Stimulated activated CD8-positive, alpha-beta memory T cell treated with anti-CD3 and anti-CD28 coated beads, Interleukin-4, amount 100 ng/mL, for 1 hour (primary cell): ENCODE measurements at places on chromosomes 2 and 18.
A peak's percentile ranks its signal among the peaks of the same experiment; 100 is the strongest.

GRCh38 chr2:206415618-206416243, 27.6 kb upstream of the ADAM23 start:
- DNase-seq = no peak

DNA sequence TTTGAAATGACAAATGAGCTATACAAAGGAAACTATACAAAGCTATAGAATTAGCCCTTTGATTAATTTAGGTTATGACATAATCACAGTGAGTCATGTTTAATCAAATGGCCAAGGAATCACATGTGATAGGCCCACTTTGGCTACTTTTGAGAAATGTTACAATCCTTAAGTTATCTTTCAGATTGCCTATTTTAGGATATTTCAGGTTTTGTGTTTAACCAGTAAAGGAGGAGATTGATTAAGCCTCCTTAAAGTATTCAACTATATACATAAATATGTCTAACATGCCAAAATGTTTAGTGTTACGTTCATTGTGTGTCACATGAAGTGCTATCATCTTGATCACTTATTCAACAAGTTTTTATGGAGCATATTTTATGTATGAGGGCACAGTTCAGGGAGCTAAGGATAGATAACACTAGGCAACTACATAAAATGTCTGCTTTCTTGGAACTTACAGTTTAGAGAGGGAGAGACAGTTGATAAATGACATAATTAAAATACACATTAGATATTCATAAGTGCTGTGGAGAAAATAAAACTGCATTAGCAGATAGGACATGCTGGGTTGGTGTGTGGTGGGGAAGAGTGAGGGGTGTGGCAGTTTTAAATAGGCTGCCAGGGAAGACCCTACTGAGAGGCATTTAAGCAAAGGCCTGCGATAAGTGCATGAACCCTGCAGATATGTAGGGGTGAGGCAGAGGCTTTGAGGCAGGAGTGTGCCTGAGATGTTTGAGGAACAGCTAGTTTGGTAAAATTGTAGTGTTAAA, 77.2 kb downstream of the LTBP1 start:
- DNase-seq = no peak

GRCh38 chr2:212154477-212154878, 384.1 kb downstream of the ERBB4 start:
- no peak for DNase-seq

GRCh38 chr2:205011031-205011430, 465.8 kb downstream of the PARD3B start:
- DNase-seq = no peak

GRCh38 chr2:42092084-42092996, 44.5 kb downstream of the PKDCC start:
- no peak for DNase-seq

DNA sequence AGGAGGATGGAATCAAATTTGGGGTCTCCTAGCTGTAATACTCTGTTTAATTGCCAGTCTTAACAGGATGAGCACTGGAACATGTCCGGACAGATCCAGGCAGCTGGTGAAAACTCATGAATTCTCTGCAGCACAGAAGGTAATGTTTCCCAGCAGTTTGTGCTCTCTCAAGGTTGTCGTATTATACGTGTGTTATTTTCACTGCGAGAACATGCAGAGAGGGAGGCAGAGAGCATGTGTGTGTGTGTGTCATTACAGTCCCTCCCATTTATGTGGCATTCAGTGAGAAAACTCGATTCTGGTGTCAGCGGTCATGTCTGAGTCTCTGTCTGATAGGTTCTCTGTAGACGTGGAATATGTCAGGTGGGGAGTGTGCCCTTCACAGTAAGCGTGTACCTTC, 150.2 kb upstream of the POU3F3 start:
- DNase-seq = no peak

DNA sequence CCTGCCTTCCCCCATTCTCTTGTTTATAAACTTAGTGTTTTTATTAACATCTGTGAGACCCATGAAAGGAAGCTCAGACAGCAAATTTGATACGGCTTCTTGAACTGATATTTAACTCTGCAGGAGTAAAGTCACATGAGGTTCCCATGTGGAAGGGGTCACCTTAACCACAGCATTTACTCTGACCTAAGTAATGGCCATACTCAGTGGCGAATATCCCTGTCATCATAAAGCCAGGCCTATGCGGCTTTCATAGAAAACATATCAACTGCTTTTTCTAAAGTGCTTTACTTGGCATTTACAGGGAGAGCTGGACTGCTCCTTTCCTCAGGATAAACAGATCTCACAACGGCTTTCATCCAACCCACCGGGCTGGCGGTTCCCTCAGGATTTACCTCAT, 9.0 kb downstream of the REG1A start:
- no peak for DNase-seq

DNA sequence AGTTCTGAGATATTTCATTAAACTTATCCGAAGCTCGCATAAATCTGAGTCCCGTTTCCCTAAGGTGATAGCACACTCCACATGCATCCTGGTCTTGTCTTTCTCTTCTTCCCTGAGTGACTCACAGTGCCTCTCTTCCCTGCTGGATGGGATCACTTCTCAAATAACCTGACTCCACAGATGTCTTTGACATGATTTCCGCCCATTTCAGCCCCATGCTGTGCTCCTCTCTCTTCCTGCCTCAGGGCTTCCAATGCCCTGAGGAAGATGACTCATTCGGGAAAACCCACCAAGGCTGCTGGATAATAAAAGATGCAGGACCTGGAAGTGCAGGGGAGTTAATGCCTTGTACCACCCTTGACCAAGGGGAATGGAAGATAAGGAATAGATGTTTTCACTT, 441.7 kb upstream of the SOX11 start:
- no peak for DNase-seq

DNA sequence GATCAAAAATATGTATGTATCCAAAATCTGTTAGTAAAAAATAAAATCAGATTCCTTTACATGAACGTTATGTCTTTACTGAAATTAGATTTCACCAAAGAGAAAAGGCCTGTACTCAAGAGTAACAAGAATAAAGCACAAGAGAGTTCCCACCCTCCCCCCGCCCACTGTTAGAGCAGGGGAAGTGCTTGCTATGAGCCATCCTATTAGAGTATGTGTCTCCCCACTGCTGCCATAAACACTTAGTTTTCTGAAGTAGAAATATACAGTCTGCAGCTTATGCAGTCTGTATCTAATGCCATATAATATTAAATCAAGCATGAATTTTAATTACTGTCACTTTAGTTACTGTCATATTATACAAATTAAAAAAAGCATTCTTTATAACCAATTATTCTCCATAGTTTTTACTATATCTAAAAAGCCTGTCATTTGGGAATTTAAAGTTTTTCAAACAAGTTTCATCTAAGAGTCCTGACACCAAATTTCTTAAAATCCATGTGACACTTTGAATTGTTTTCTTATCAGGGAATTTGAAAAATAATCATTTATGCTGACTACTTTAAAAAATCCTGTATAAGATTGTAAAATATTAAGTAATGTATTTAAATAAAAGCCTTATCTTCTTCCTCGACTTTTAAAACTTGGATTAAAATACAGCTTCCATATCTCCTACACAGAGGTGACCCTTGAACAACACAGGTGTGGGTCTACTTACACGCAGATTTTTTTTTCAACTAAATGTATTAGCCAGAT, 51.8 kb upstream of the GPR75 start:
- no peak for DNase-seq

DNA sequence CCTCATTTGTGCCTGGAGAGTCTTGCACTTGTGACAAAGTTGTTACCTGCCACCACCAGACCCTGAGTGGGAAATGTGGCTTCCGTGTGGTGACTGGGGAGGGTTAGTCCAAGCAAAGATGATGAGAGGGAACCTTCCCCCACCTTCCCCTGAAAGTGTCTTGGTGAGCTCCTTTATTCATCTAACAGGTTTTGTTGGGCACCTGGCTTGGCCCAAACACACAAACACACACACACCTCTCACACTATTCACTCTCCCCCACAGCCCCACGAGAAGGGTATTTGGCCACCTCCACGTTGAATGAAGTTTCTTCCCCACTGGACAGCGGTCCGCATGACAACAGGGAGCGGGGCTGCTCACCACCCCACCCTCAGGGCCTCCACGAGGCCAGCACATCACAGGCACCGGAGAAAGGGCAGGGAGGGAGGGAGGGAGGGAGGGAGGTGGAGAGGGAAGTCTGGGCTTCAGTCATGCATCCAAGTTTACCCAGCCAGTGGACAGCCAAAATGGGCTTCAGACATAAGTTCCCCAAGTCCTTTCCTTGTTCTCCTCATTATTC, 1.4 kb downstream of the CIB4 start:
- DNase-seq = no peak

DNA sequence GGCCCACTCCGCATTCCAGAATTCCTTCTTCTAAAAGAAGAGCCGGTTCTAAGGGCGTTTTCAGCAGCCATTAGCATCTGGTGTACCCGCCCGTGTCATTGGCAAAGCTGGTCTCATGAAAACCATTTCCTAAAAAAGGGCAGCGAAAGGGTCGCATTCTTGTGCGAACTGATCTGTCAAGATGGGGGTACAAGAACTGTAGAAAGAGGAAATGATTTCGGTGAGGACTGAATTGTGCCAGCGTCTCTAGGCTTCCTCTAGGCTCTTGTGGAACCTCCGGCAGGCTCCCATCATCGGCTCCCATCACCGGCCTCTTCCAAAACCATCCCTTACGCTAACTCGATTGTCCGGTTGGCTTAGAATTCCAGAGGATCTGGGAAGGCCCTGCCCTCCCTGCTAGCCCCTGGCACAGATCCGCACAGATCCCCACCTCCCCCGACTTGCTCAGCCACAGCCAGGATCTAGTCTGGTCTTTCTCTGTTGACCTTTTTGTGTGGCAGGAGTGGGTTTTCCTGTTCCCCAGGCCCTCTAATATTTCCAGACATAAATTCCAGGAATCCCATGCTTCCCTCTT, 1.3 kb downstream of the RAB31 start:
- DNase-seq = no peak

GRCh38 chr18:79901665-79902064, 49.8 kb downstream of the SLC66A2 start:
- DNase-seq = no peak

DNA sequence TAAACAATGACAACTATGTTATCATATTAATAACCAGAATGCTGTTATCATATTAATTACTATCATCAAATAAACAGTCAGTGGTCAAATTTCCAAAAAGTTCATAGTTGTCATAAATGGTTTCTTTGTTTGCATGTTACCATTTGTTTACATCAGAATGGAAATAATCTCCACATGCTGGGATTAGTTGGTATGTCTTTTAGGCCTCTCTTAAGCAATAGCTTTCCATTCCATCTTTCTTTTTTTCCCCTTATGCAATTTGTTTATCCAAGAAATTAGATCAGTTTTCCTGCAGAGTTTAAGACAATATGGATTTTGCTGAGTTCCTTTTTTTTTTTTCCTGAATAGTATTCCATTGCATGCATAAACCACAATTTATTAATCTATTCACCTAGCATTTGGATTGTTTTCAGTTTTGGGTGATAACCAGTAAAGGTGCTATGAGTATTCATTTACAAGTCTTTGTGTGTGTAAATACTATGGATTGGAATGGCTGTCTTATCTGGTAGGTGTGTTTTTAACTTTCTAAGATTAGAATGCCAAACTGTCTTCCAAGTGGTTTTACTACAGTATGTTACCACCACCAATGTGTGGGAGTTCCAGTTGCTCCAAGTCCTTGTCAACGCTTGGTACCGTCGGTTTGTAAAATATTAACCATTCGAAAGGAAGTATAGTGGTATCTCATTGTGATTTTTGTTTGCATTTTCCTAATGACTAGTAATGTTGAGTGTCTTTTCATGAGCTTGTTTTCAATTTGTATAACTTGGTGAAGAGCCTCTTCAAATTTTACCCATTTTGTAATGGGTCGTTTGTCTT, 33.3 kb upstream of the TXNDC2 start:
- DNase-seq = no peak

DNA sequence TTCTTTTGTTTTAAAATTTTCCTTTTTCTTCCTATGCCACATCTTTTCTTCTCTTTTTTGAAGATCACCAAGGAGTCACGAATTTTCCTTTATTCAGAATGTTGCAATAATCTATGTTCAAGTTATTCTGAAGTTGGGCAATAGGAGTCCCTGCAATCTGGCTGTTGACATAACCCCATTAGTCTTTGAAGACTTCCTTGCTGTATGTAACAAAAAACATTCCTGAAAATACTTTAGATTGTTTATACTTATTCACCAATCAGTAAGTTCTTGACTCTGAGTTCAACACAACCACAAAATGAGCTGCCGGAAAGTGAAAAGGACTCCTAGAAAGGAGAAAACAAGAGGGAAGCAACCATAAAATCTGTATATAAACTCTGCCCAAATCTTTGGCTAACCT, 62.8 kb downstream of the TMEM237 start:
- DNase-seq = no peak

GRCh38 chr2:26942543-26943295, 27.7 kb upstream of the MAPRE3 start:
- DNase-seq = peak; percentile 36

GRCh38 chr2:214816008-214816533, 6.6 kb upstream of the BARD1 start:
- DNase-seq = no peak

- no peak for DNase-seq
Measured at GRCh38 chr2:7037340-7038333, 120.4 kb downstream of the RNF144A start.

DNA sequence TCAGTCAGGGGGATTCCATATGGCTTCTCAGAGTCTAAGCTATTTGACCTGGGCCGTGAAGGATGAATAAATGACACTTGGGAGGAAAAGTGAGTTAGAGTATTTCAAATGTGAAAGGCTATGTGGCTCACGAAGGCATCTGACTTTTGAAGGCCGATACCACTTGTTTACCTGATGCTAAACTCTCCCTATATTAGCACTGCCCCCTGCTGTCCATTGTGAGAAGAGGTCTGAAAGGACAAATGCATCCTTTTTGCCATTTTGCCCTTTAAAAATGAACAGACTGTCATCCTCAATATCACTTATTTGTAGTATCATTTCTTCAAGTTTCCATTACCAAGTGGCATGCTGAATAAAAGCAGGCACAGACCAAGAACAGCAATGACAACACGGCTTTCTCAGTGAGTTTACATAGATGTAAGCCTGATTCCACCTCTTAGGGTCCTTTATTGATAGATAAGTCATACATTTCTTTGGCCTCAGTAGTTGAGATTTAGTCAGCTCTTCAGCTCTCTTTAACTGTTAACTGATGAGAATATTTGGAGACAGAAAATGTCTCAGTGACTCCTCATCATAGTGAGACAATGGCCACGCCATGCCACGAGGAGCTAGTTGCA, 40.1 kb downstream of the DOCK10 start:
- DNase-seq = peak; percentile 56

DNA sequence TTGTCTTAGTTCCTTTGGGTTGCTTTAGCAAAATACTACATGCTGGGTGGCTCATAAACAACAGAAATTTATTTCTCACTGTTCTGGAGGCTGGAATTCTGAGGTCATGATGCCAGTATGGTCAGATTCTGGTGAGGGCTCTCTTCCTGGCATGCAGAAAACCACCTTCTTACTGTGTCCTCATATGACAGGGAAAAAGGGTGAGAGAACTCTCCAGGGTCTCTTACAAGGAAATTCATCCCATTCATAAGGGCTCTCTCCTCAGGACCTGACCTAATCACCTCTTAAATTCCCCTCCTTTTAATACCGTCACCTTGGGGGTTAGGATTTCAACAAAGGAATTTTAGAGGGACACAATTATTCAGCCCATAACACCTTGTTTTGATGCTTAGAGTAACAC, 243.1 kb upstream of the TNP1 start:
- DNase-seq = no peak

GRCh38 chr2:120869036-120869729, 133.5 kb downstream of the GLI2 start:
- no peak for DNase-seq

- no peak for DNase-seq
Measured at GRCh38 chr2:167451496-167452289, 563.4 kb downstream of the XIRP2 start.
